ENCODE measurements at places on chromosomes 6 and 20.

GRCh38 chr6:147109707-147110106, 94.5 kb upstream of the STXBP5 start:
- DNase-seq = no peak

GRCh38 chr20:50246367-50247195, 56.0 kb downstream of the CEBPB start:
- DNase-seq = no peak

DNA sequence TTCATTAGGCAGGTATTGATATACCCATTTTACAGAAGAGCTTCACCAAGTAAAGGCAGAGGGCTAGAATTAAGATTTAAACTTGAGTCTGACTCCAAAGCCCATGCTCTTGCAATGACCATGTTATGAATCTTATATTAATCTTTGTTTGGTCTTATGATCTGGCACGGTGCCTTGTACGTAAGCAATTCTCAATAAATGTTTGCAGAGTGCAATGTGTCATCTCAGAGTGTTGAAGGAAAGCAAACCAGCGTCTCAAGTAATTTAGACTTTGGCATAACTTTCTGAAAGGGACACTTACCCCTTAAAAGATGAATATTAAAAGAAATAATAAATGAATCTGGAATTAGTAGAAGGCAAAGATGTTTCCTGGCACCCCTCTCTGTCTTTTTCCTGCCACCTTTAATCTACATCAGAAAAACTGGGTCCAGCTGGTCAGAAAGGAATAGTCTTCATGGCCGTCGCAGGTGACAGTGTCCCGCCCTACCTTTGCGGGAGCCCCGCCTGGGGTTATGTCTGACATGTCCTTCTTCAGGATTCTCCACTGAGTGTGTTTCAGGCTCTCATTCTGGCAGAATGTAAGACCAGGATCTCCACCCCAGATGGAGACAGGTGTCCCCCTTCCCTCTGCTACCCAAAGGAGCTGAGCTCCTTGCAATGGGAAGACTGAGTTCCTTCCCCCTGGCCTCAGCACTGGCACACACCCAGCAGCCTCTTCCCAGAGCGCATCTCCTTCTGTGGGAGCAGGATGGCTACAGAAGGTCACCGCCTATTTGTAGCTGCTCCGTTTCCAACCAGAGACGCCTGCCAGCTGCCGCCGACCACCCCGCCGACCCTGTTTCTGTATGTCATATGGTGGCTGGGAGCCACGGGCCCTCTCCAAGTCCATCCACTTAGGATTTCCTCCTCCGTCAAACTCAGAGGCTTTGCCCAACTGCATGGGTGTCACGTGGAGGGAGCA, 266.3 kb upstream of the ECI2 start:
- DNase-seq = no peak

DNA sequence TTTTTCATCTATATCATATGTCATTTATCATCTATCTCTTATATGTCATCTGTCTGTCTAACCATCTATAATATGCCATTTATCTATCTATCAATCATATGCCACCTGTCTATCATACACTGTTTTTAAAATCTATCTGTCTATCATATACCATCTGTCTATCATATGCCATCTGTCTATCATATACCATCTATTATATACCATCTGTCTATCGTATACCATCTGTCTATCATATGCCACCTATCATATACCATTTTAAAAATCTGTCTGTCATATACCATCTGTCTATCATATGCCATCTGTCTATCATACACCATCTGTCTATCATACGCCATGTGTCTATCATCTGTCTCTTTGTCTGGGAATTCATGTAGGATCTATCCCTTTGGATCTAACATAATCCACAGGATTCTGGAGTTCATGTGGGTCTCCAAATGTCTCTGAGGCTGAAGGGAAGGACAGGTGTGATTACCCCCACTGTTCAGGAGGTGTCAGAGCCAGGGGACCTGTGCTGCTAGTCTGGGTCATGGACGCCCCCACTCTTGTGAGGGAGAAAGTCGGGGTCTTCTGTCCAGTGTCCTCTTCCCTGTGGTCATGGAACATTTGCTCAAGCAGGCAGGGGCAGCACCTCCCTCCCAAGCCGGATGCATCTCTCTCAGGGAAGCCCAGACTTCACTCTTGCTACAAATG, 36.9 kb upstream of the FRMD1 start:
- DNase-seq = no peak
